ENCODE measurements at places on chromosomes 12 and 14. TPM values are rescaled to one million over a fixed set of nuclear protein-coding genes. Genes with fewer than 3 reads are reported as not detected.

- H3K27me3 ChIP-seq: no peaks in the 10 kb centered on the region
- no peak overlapping the region for H3K4me3 ChIP-seq
- no peak for DNase-seq
- no peak overlapping the region for H3K27ac ChIP-seq
- H3K36me3 ChIP-seq: peaks cover 70% of the 10 kb centered on the region
These were observed 26.5 kb upstream of the RPLP0 start for GRCh38 chr12:120227233-120228040.

Gene BMAL2
- 39.5 TPM for total RNA-seq

- H3K4me1 ChIP-seq: peaks cover 38% of the 10 kb centered on the region
- no peak for DNase-seq
- H3K27me3 ChIP-seq: no peaks in the 10 kb centered on the region
- H3K36me3 ChIP-seq: peaks cover 26% of the 10 kb centered on the region
- peak within 1 kb of the TSS; percentile 88 for H3K27ac ChIP-seq
These were observed at the start of gene NCOR2 for GRCh38 chr12:124566997-124567672. NCOR2 (minus strand) TSS chr12:124567612; CDS start chr12:124495251, 72,361 bp downstream.

GRCh38 chr12:54020591-54021405, 7.4 kb upstream of the HOXC6 start:
- H3K4me1 ChIP-seq: peaks cover 57% of the 10 kb centered on the region
- H3K27me3 ChIP-seq: no peaks in the 10 kb centered on the region
- peak; percentile 34 for DNase-seq
- peak overlapping the region; percentile 56 for H3K4me3 ChIP-seq
- peak overlapping the region; percentile 29 for H3K27ac ChIP-seq

- no peak for DNase-seq
- H3K36me3 ChIP-seq: no peaks in the 10 kb centered on the region
- H3K27me3 ChIP-seq: no peaks in the 10 kb centered on the region
- peak overlapping the region; percentile 30 for H3K4me3 ChIP-seq
- H3K4me1 ChIP-seq: peaks cover 4% of the 10 kb centered on the region
These were observed 187.2 kb upstream of the NEDD1 start for GRCh38 chr12:96719660-96720362.

DNA sequence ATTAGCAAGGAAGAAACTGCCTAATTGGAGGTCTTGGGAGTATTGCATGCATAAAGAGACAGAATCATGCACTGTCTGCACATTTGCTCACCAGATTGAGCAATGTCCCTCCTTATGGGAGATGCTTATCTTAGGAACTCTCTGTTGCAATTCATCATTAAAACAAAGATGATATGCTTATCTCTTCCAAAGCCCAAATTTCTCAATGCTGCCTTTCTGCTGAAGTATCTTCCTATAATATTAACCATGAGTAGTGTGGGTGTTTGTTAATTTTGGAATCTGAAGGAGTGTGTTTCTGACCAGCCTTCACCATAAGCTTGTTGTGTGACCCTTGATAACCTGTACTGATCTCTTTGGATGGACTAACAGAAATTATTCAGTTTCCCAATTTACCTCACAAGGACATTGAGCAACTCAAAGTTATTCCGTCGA, 1257.6 kb upstream of the FLRT2 start:
- no peaks in the 10 kb centered on the region for H3K36me3 ChIP-seq
- no peak overlapping the region for H3K27ac ChIP-seq
- H3K4me3 ChIP-seq: no peak overlapping the region
- H3K4me1 ChIP-seq: no peaks in the 10 kb centered on the region
- DNase-seq: no peak

- H3K27me3 ChIP-seq: no peaks in the 10 kb centered on the region
- H3K4me1 ChIP-seq: peaks cover 8% of the 10 kb centered on the region
These were observed 297.1 kb downstream of the KSR2 start for GRCh38 chr12:117671734-117672133.

DNA sequence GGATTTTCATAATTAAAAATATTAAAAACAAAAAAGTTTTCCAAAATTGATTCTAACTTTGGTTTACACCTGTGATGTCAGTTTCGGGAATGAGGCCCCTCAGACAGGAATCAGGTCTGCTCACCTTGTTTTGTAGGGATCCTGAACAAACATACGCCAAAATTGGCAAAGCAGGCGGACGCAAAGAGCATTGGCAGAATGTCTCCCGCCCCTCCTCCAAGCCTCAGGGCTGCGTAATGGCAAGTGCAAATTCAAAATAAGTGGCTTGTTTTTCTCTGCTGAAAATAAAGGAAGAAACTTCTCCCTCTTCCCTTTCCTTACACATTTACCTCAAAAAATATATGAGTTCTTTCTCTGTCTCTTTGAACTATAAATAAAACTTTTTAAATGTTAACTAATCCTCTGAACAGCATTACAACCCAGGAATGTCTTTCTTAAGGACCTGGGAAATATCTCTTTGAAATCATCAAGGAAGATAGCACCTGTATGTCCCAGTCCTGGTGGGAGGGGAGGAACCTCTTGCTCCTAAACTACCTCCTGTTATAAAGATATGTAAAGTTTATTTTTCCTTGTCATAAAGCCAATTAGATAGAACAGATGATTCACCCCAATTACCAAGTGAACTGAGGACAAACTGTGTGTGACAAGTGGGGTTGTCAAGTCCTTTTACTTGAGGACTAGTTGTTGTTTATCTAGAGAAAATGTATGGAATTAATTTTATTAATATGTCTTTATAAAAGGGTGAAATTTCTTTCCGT, 16.5 kb downstream of the OR6J1 start:
- no peaks in the 10 kb centered on the region for H3K27me3 ChIP-seq
- peaks cover 12% of the 10 kb centered on the region for H3K4me1 ChIP-seq
- no peak for DNase-seq
- no peak overlapping the region for H3K4me3 ChIP-seq
- H3K27ac ChIP-seq: no peak overlapping the region

DNA sequence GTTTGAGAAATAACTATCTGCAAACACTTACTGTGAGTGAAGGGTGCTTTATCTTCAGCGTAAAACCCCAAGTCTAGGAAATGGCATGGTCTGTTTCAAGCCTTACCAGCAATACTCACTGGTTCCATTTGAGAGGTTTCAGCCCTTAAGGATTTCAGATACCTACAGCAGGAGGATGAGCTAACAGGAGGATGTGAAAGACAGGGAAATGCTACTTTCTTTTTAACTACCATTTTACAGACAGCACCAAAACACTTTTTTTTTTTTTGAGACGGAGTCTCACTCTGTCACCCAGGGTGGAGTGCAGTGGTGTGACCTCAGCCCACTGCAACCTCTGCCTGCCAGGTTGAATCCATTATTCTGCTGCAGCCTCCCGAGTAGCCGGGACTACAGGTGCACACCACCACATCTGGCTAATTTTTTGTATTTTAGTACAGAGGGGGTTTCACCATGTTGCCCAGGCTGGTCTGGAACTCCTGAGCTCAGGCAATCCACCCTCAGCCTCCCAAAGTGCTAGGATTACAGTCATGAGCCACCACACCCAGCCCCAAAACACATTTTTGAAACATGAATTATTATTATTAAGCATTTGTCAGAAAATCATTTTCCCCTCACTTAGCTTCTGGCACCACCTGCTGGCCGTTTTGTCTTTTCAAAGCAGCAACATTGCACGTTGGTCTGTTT, 4.6 kb downstream of the MTRFR start:
- H3K4me3 ChIP-seq: no peak overlapping the region
- peak; percentile 26 for DNase-seq
- H3K27me3 ChIP-seq: no peaks in the 10 kb centered on the region
- peaks cover 7% of the 10 kb centered on the region for H3K4me1 ChIP-seq

- no peak for DNase-seq
- peaks cover 13% of the 10 kb centered on the region for H3K4me1 ChIP-seq
- no peaks in the 10 kb centered on the region for H3K36me3 ChIP-seq
These were observed 663 bp upstream of the LIN7A start for GRCh38 chr12:80938397-80938796.

Gene SPTB
- 2.0 TPM for total RNA-seq

DNA sequence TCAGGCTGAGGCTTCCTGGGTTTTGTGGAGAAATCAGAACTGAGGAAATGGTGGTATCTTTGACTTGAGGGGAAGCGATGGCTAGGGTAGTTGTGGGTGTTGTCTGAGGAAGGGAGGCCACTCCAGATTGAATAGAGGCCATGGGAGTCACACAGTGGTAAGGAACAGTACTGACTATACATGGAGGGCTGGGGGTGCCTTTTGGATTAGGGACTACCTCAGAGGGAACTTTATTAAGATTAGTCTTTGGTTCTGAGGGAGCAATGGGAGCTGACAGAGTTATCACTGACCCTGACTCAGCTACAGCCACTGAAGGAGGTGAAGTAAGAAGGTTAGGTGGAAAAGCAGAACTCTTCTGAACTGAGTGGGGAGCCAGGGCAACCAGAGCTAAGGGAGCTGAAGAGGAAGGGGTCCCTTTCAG, 4.4 kb downstream of the NACA start:
- H3K4me3 ChIP-seq: no peak overlapping the region
- no peaks in the 10 kb centered on the region for H3K27me3 ChIP-seq
- H3K27ac ChIP-seq: no peak overlapping the region
- H3K4me1 ChIP-seq: peaks cover 19% of the 10 kb centered on the region
- H3K36me3 ChIP-seq: peaks cover 77% of the 10 kb centered on the region
- DNase-seq: no peak

DNA sequence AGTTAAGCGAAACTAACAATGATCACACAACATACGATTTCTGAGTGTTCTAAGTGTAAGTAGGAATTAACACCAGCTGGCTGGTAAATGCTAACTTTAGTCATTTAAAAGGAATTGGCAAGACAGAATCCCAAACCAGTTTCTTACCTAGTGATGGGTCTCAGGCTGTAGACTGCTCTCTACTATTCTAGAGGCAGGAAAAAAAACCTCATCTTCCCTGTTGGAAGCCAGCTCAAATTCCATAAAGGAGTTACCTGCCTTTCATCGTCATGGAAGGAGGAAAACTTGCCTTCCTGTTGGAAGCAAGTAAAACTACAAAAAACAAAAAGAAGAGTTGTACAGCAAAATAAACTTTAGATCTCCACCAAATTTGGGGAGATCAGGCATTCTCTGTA, 23.7 kb upstream of the SLC7A8 start:
- no peak overlapping the region for H3K27ac ChIP-seq
- no peak for DNase-seq
- H3K27me3 ChIP-seq: no peaks in the 10 kb centered on the region
- H3K4me3 ChIP-seq: no peak overlapping the region
- H3K36me3 ChIP-seq: no peaks in the 10 kb centered on the region

All from SJSA1 (cell line).